ENCODE measurements at places on chromosomes 11 and 22.

GRCh38 chr11:128492461-128492860, 94.9 kb downstream of the ETS1 start:
- no peak for DNase-seq

DNA sequence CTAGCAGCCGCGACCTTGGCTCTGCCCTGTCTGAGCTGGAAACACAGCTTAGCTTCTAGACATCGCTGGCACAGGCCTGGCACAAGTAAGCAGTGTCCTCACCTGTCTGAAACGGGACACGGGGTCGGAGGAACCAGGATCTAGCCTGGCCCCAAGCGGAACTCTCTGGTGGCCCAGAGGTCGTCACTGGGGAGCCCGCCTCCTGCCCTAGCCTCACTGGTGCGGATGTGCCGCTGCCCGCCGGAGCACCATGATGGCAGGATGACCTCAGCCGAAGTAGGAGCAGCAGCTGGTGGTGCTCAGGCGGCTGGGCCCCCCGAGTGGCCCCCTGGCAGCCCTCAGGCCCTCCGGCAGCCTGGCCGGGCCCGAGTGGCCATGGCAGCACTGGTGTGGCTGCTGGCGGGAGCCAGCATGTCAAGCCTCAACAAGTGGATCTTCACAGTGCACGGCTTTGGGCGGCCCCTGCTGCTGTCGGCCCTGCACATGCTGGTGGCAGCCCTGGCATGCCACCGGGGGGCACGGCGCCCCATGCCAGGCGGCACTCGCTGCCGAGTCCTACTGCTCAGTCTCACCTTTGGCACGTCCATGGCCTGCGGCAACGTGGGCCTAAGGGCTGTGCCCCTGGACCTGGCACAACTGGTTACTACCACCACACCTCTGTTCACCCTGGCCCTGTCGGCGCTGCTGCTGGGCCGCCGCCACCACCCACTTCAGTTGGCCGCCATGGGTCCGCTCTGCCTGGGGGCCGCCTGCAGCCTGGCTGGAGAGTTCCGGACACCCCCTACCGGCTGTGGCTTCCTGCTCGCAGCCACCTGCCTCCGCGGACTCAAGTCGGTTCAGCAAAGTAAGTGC, 871 bp downstream of the SLC35E4 start:
- DNase-seq = no peak

DNA sequence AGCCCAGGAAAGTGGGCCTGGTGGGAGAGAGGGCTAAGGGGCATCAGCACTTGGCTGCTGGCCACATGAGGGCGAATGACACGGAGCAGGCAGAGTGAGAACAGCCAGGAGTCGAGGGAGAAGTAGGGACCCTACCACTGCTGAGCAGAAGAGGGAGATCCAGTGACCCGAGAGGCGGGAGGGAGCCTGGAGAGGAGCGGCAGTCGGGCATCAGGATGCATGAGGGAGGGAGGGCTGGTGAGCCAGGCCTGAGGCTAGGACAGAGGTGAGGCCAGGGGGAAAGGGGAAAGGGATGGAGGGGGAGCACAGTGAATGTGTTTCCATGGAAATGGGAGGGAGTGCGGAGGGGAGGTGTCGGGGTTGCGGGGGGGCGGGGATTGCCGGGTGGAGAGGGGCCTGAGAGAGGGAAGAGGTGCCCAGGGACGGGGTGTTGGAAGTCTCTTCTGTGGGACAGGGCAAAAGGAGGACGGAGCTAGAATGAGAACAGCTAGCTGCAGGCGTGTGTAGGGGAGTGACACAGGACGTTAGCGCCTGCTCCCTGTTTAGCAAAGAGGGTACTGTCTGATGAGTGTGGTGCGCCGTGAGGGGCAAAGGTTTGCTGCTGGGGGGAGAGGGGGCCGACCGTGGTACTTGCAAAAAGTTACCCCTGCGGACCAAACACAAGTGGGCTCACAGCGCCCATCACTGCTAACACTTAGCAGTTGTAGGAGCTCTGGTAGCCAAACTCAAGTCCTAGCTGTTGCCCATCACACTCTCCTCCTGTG, 37.1 kb upstream of the WNT11 start:
- no peak for DNase-seq

- DNase-seq = peak; percentile 99
Measured at GRCh38 chr11:111327908-111328624, 29.7 kb downstream of the POU2AF3 start.

GRCh38 chr11:35064114-35064800, 74.7 kb upstream of the CD44 start:
- no peak for DNase-seq

GRCh38 chr11:21038801-21039200, 369.4 kb downstream of the NELL1 start:
- no peak for DNase-seq
